Dermis microvascular lymphatic vessel endothelial cell (primary cell): ENCODE measurements at places on chromosomes 6 and 20. TPM values are rescaled to one million over a fixed set of nuclear protein-coding genes. Genes with fewer than 3 reads are reported as not detected.

DNA sequence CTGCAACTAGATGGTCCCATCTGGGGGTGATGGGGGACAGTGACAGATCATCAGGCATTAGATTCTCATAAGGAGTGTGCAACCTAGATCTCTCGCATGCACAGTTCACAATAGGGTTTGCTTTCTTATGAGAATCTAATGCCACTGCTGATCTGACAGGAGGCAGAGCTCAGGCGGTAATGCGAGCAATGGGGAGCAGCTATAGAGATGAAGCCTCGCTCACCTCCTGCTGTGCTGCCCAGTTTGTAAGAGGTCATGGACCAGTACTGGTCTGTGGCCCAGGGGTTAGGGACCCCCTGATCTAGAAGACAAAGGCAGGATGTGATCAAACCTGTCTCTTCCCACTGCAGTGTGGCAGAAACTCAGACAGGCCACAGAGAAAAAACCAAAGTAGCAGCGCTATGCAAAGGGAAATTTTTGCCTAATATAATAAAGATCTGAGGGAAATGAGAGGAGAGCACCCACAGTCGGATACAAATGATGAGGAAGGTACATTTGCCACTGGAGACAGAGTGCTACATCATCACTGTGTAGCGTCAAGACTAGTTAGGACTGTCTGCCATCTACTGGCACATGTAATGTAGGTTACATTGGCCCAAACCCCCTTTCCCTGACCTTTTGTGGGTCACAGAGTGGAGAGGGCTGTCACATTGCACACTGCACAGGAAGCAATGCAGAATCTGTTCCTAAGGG, 4.1 kb upstream of the LY86 start:
- peak; percentile 55 for DNase-seq

GRCh38 chr6:149755300-149756260, 6.0 kb downstream of the PCMT1 start:
- DNase-seq: no peak

DNA sequence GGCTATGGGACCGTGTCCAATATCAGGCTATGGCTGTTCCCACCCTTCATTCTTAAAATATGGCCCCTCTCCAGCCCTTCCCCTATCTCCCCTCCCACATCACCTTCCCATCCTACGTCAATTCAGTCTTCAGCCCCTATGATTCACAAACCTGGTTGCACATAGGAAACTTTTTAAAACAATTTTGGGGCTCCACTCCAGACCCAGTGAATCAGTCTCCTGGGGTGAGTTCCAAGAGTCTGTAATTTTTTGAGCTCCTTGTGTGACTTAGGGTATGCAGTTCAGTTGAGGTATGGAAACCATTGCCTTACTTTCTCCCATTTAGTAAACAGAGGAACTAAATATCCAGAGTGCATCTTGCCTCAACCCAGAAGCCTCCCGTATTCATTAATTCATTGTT, 5.5 kb downstream of the HNF4A start:
- DNase-seq: no peak

The LAMA4 gene
- total RNA-seq: 497 and 606 TPM in 2 replicates

DNA sequence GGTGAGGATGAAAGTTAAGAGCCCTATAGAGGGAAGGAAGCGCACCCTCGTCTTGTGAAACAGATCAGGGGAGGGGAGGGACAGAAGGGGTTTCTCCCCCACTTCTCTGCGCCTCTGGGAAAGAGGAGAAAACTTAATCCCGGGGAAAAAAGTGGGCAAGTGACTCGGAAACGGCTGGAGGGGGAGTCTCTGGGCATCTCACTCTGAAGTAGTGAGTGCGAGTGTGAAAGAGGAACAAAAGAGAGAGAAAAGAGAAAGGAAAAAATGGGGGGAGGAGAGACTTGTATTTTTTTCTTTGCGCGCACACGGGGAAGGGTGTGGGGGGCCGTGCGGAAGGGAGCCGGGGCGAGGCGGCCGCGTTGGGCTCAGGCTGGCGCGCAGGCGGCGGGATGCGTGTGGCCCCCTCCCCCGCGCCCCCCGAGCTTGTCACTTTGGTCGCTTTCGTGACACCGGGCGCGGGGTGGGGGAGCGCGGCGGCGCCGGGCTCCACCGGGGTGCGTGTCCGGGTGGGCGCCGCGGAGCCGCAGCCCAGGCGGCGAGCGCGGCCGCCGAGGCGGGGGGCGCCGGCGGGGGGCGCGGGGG, 454 bp downstream of the L3MBTL3 start:
- DNase-seq: peak; percentile 34
